Activated CD4-positive, alpha-beta T cell treated with anti-CD3 and anti-CD28 coated beads, Interleukin-2, amount 50 U/mL, for 48 hours (primary cell): ENCODE measurements at places on chromosomes 12 and 14.

GRCh38 chr12:40336573-40337199 lies 111.9 kb downstream of the LRRK2 start:
- DNase-seq: no peak

- DNase-seq: no peak
Observed at GRCh38 chr14:25122211-25122610, 72.3 kb upstream of the STXBP6 start.

GRCh38 chr14:95739356-95739755 lies 25.4 kb upstream of the TCL1A start:
- no peak for DNase-seq

DNA sequence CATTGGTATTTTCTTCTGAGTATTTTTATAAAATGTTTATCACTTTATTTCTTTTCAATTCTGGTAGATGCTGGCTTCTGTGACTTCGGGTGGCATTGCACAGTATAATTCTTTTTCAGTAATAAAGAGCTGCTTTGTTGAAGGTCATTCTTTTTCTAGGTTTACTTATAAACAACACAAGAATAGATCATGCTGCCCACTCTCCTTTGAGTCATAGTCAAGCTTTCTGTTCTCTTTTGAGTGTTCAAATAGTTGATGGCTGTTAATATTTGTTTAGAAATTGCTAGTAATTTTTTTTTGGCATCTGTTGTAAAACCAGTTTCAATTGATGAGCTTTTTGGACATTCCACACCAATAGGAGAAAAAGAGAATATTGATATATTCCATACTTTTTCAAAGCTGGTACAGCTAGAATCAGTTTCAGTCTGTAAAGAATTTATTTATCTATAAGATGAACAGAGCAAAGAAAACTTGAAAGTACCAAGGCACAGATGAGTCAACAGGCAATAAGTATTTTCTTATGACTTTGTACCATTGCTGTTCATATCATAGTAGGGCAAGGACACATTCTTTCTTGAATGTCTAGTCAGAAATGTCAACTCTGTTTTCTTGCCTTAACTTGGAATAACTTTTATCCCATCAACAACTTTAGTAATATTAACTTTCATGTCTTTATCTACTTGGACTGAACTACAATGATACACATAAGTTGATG lies 513.0 kb upstream of the SEL1L start:
- no peak for DNase-seq

GRCh38 chr12:2099595-2099994 lies 46.8 kb downstream of the CACNA1C start:
- no peak for DNase-seq

GRCh38 chr12:38175538-38175937 lies 141.0 kb upstream of the ALG10B start:
- no peak for DNase-seq

DNA sequence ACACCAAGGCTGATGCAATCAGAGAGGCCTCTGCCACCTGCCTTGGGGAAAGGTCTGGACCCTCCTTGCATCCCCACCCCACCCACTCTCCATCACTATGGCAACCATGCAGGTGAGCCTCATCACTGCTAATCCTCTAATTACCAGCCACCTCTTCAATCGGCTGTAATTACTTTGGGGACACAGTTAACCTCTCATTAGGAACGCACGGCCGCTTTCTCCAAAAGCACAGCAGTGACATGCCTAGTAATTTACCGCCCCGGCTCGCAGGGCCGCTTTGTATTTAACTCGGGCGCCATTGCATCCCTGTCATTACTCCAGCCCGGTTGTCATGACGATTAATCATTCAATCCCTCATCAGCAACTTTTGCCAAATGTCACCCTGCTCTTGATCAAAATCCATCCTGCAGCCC lies 36.3 kb upstream of the FAM222A start:
- no peak for DNase-seq
